T-cell (primary cell): ENCODE measurements at places on chromosomes 3 and 15. TPM values are rescaled to one million over a fixed set of nuclear protein-coding genes. Genes with fewer than 3 reads are reported as not detected.

ZNF860 gene
- total RNA-seq, result 1.3 TPM

C3orf70 gene
- not detected for total RNA-seq

PIERCE2 gene
- not detected for total RNA-seq

PDZRN3 gene
- not detected for total RNA-seq

DTWD1 gene
- 15.5 TPM for total RNA-seq

PRSS50 gene
- total RNA-seq, result not detected

OXTR gene
- total RNA-seq, result 0.10 TPM

REC114 gene
- total RNA-seq, result not detected

ALPK3 gene
- 0.40 TPM for total RNA-seq

RYR3 gene
- total RNA-seq, result not detected

KLHL6 gene
- 34.8 TPM for total RNA-seq

IQCF5 gene
- not detected for total RNA-seq

TRH gene
- not detected for total RNA-seq

PARP14 gene
- total RNA-seq, result 47.9 TPM

ANKRD63 gene
- not detected for total RNA-seq

AP3B2 gene
- total RNA-seq, result 5.8 TPM

SST gene
- not detected for total RNA-seq

SAMMSON gene
- total RNA-seq, result not detected

TF gene
- 15.3 TPM for total RNA-seq

SLC9A9 gene
- 11.2 TPM for total RNA-seq

CDAN1 gene
- 28.2 TPM for total RNA-seq

GPR149 gene
- not detected for total RNA-seq

EID1 gene
- total RNA-seq, result 54.0 TPM

SCN5A gene
- total RNA-seq, result 0.12 TPM

TADA3 gene
- total RNA-seq, result 41.1 TPM

COL7A1 gene
- 2.2 TPM for total RNA-seq

SATB1 gene
- total RNA-seq, result 417 TPM

OIP5 gene
- 0.58 TPM for total RNA-seq

LRRC49 gene
- total RNA-seq, result 0.16 TPM

GBE1 gene
- total RNA-seq, result 9.2 TPM

SLC9C1 gene
- total RNA-seq, result not detected

SLC30A4 gene
- 4.1 TPM for total RNA-seq

CCDC80 gene
- total RNA-seq, result not detected

RBPMS2 gene
- not detected for total RNA-seq

CFAP91 gene
- 0.22 TPM for total RNA-seq

GOLGA8G gene
- 0.03 TPM for total RNA-seq

OTOL1 gene
- total RNA-seq, result not detected

KCNAB1 gene
- 0.15 TPM for total RNA-seq

TATDN2 gene
- total RNA-seq, result 82.3 TPM

SERPINI1 gene
- total RNA-seq, result 2.8 TPM

CNBP gene
- total RNA-seq, result 382 TPM
